ENCODE measurements at places on chromosomes 6 and 20. TPM values are rescaled to one million over a fixed set of nuclear protein-coding genes. Genes with fewer than 3 reads are reported as not detected.

- DNase-seq: no peak
These were observed 198.8 kb downstream of the ATXN1 start for GRCh38 chr6:16562498-16562897.

GRCh38 chr6:117074672-117075071, 190.7 kb upstream of the VGLL2 start:
- DNase-seq: no peak

DNA sequence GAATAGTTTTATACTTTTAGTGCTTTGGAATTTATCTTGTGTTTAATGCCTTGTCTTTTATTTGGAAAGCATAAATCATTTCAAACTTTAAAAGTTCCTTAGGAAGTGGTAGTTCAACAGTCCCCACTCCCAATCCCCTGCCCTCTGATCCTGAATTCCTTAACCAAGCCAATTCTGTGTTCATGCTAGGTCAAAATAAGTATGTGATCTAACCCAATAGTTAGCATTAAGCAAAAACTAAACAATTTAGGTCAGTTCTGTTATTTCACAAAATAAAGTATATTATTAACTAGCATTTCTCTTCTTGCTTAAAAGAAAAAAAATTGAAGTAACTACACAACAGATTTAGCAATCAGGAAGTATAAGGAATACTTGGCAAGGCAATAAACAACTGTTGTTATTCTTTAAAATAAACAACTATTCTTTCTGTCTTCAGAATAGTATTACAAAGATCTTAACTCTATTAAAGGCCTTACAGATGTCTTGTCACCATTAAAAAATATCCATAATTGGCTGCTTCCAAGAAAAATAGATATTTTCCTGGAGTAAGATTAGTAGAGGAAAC, 37.0 kb downstream of the AKIRIN2 start:
- DNase-seq: no peak

- no peak for DNase-seq
These were observed 47.3 kb downstream of the L3MBTL3 start for GRCh38 chr6:130065609-130066156.

DNA sequence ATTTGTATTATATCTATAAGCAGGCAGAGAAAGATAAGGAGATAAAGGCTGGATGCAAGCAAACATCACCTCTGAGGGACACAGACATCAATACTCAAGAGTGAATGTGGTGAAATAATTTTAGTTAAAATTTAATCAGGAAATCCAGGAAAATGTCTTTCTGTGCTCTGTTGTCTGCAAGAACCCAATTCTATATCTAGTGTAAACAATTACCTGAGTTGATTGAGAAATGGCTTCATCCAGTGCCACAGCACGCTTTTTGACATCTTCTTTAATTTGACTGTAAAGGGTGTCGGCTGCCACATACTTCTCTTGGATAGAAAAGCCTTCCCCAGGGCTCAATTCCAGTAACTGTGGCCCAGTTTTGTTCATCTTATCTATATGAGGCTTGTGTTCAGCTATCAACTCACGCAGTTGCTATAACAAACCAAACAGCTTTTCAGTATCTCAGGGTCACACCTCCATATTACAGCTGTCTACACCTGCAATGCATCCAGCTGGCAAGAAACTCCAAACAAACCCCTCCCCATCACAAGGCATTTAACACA, 131.6 kb downstream of the DST start:
- DNase-seq: no peak

- DNase-seq: no peak
These were observed 85.3 kb downstream of the DLGAP4 start for GRCh38 chr20:36391456-36391855.

DNA sequence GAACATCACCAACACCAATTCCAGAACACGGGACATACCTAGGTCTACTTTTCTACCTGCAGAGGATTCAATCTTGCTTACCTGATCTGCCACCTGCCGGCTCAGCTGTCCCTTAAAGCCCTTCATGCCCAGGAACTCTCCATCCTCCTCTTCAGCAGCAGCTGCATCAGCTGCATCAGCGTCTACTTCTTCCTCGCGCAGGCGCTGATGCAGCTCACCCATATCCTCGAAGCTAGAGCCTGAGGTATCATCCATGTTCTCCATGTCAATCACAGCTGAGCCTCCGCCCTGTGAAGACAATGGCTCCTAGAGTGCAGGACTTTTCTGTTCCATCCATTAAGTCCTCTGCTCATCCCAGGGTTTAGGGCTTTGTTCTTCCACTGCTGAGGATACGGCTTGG, 918 bp downstream of the YIPF3 start:
- DNase-seq: no peak

DNA sequence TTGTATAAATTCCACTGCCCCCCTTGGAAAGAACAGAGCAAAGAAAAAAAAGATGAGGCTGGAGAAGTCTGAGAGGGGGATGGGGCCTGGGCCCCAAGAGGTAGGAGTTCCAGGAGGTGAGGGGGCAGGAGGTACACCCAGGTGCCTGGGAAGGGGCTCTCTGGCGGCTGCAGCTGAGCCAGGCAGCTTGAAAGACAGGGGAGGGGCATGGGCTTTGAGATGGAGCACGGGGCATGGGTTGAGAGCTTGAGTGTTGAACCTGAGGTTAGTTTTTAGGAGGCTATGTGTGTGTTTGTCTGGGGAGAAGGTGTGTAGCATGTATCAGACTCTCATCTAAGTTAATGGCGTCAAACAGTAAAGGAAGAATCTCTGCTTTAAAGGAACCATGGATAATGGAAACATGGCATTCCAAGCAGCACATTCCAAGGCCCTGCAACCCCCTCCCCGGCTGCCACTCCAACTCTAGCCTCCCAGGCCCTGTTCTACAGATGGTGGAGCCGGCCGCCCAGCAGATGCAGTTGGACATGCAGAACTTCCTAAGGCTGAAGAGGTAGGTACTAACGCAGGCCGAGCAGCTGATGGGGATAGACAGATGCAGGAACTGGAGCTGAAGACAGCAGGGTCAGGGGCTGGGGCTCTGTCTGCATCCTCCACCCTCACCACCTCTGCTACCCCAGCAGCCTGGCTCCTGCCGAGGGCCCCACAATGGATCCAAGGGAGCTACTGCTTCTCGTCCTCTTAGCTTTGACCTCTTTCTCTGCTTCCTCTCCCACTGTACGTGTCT, 42.1 kb downstream of the MDFI start:
- DNase-seq: no peak

- no peak for DNase-seq
These were observed 392.5 kb downstream of the CDH4 start for GRCh38 chr20:61644378-61645076.

DNA sequence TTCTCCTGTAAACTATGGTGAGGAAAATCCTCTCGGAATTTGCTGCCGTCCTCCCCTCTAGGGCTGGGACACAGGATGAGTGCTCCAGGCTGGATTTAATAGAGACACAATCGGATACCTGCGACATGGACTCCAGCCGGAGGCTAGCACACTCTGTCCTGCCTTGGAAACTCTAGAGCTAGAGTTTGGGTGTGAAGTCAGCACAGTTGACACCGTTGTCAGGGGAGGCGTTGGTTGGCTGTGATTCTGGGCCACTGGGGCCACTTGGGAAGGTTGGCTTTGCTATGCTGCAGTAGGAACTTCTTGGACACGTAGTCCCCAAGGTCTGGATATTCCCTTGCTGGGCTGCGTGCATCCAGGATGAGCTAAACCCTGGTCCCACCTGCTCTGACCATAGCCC, 169.4 kb downstream of the NRN1 start:
- DNase-seq: no peak

DNA sequence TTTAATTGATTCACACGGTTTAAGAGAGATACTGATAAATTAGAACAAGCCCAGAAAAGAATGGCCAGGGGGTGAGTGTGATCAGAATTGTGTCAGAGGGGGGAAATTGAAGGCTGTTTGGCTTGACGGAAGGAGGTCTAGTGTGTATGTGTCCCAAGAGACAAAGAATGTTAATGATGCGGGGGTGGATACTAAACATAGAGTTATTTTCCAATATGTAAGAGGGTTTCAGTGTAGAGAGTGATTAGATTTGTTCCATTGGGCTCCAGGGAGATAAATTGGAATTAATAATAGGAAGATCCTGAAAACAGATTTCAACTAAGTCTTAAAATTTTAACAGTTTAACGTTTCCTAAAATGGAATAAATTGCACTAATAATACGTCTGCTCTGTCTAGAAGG, 38.1 kb upstream of the UTRN start:
- DNase-seq: no peak

DNA sequence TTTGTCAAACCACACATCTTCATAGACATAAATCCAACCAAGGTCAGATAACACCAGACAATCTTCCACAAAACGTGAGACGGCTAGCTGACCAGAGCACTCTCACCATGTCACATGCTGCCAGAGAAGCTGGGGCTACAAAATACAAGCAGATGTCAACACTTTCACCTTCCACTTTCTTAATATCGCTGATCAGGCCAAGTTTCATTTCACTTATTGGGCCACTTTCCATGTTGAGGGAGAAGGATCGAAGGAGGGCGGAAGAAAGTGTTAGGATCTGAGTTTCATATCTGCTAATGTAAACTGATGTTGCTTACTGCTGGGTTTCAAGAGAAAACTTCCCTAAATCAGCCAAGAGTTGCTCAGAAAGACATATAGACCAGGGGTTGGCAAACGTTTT, 177.0 kb upstream of the PRDM1 start:
- no peak for DNase-seq

GRCh38 chr20:10488534-10488933, 53.4 kb downstream of the SLX4IP start:
- no peak for DNase-seq

- DNase-seq: no peak
These were observed 58.6 kb downstream of the SNAI1 start for GRCh38 chr20:50041246-50041873.

GRCh38 chr20:20261159-20261558, 106.7 kb upstream of the INSM1 start:
- no peak for DNase-seq

DNA sequence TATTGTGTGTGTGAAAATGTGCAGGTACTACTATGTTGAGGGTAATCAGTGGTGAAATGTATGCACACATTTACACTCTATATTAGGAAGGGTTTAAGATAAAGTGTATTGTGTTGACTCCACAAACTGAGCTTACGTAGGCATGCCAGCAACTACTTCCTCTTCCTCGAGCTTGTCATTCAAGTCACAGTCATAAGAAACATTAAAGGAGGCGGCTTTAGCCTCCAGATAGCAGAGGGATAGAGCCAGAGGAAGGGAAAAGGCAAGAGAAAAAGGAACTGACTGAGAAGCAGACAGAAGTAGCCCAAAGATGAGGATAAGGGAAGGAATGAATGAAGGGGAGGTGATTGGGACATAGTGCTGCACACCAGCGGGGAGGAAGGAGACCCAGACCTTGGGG, 55.2 kb downstream of the SMLR1 start:
- no peak for DNase-seq

GRCh38 chr6:137475103-137475502, 19.1 kb downstream of the OLIG3 start:
- DNase-seq: no peak

DNA sequence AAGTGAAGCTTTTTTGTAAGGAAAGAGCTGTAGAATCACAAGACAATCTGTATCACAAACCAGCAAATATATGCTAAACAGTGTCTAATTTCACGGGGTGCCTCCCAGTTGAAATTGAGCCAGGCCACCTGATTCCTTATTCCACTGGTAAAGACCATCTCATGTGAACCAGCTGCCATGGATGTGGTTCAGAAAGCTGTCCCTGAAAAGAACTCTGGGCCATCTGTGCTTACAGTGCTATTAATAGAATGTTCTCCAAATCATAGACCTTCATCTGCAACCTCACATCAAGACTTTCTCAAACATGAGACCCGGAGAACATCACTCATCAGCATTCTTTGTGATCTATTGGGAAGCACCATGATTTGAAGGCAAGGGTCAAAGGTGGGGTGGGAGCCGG, 89.7 kb downstream of the FBXO5 start:
- no peak for DNase-seq

DNA sequence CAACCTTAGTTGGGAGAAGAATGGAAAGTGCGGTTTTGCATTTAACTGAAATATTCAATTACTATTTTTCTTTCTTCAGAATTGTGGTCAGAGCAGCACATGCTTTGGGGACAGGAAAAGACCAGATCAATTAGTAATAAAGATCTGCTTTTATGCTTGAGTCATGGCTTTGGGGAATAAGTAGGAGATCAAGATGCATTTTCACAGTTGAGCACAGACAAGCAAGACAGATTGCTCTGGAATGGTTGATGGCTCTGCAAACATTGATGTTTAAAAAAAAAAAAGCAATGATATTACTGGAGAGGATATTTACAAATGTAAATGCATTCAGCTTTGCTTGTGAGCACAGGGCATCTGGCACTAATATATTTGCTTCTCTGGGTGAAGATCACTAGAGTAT, 224.4 kb upstream of the SASH1 start:
- DNase-seq: no peak

- no peak for DNase-seq
These were observed 14.6 kb downstream of the EEF1A1 start for GRCh38 chr6:73506246-73506645.

FAM83B gene
- polyA plus RNA-seq: 12.7 TPM

ZNF512B gene
- 33.5 TPM for polyA plus RNA-seq

RIMS1 gene
- 2.4 TPM for polyA plus RNA-seq

HSPA12B gene
- polyA plus RNA-seq: 19.6 TPM

TSPO2 gene
- 0.86 TPM for polyA plus RNA-seq

TP53TG5 gene
- 1.6 TPM for polyA plus RNA-seq

SAMD3 gene
- 1.4 TPM for polyA plus RNA-seq

All from renal cortex interstitium (tissue), 15 donors.